A549 treated with RU486 at 1 μM for 4 hours (cell line): ENCODE measurements at places on chromosomes 1 and 21. TPM values are rescaled to one million over a fixed set of nuclear protein-coding genes. Genes with fewer than 3 reads are reported as not detected.

ELK4 gene
- total RNA-seq: 4.8 to 7.5 TPM (median 6.7 TPM) in 5 replicates

PDZK1 gene
- total RNA-seq: 0.62 to 1.2 TPM (median 0.95 TPM) in 5 replicates

AGMAT gene
- total RNA-seq: 5.5 to 8.2 TPM (median 7.2 TPM) in 5 replicates

KRTAP12-2 gene
- not detected in 5 replicates for total RNA-seq

OR6K3 gene
- total RNA-seq: not detected in 5 replicates
